ENCODE measurements at places on chromosomes 6 and 20. TPM values are rescaled to one million over a fixed set of nuclear protein-coding genes. Genes with fewer than 3 reads are reported as not detected.

The DYNLT2 gene
- 1.8 TPM for total RNA-seq

The SLC22A1 gene
- total RNA-seq: 0.50 TPM

The ULBP1 gene
- 2.1 TPM for total RNA-seq

The BPIFA1 gene
- not detected for total RNA-seq

The PNPLA1 gene
- total RNA-seq: not detected

The SLC13A3 gene
- 17.5 TPM for total RNA-seq

The CD40 gene
- total RNA-seq: 7.8 TPM

The HLA-DRB5 gene
- total RNA-seq: 3.3 TPM

The LY6G6F gene
- not detected for total RNA-seq

DNA sequence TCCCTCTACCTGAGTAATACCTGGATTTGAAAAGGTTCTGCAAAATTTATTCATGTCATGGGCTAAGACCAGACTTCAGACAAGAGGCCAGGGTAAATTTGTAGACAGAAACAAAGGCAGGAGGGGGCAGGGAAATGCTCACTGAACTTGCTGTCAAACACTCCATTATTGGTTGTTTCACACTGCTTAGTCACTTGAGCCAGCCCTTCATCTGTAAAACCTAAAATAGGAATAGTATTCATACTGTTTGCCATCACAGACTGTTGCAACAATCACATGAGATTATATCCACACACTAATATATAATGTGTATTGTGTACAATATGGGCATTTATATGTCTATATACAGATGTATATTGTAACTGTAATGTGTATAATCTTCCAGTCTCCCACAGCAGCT is 6.5 kb upstream of the TINAG start:
- H3K4me1 ChIP-seq: no peaks in the 10 kb centered on the region
- no peaks in the 10 kb centered on the region for H3K27me3 ChIP-seq
- no peak overlapping the region for H3K4me3 ChIP-seq
- no peak for DNase-seq
- H3K27ac ChIP-seq: no peak overlapping the region

DNA sequence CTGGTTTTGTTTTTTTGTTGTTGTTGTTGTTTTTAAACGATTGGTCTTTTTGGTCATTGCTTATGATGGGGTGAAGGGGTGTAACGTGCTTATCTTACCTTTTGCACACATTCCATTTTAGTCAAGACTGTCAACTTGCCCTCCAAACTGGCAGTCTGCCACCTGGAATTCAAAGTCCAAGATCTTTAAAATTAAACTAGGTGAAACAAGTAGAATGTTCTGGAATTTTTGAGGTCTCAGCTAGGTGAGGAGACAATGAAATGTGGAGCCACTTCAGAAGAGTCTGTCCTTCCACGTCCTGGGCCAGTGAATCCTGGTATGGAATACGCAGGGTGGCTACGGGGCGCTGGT is 344.6 kb downstream of the ZFAND3 start:
- H3K4me1 ChIP-seq: no peaks in the 10 kb centered on the region
- peaks cover 12% of the 10 kb centered on the region for H3K36me3 ChIP-seq

DNA sequence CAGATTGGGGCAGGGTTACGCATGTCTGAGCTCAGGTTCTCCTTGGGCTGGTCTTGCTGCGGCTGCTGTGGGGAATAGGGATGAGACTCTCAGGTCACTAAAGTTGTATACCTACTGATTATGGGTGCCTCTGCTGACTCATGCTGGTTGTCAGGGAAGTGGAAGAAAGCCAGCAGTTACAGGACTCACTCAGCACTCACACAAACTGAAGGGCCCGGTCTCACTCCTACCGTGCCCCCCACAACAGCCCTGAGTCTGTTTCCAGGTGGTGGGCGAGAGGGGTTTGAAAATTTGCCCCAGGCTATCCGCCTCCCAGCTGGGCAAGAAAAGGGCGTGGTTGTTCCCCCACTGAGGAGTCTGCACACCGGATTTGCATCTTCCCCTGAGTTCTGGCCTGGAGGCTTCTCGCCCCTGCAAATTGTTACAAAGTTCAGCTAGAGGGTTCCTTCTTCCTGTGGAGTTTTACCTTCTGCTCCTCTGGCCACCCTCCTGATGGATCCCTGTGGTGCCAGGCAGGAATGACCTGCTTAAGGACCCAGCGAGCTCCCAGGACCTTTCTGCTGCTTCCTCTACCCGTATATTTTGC is 659.2 kb downstream of the HDGFL1 start:
- DNase-seq: no peak
- peaks cover 7% of the 10 kb centered on the region for H3K36me3 ChIP-seq
- no peaks in the 10 kb centered on the region for H3K4me1 ChIP-seq

GRCh38 chr6:169940481-169941271 is 189.3 kb downstream of the ERMARD start:
- no peaks in the 10 kb centered on the region for H3K27me3 ChIP-seq
- no peak overlapping the region for H3K4me3 ChIP-seq
- DNase-seq: no peak
- no peaks in the 10 kb centered on the region for H3K4me1 ChIP-seq
- H3K36me3 ChIP-seq: no peaks in the 10 kb centered on the region
- no peak overlapping the region for H3K27ac ChIP-seq

- no peak within 1 kb of the TSS for H3K4me3 ChIP-seq
- no peaks in the 10 kb centered on the region for H3K27me3 ChIP-seq
- no peaks in the 10 kb centered on the region for H3K4me1 ChIP-seq
- H3K27ac ChIP-seq: no peak within 1 kb of the TSS
- DNase-seq: no peak
Measured at GRCh38 chr6:34556031-34556471, at the start of gene SPDEF. Gene SPDEF (minus strand): TSS chr6:34556329. CDS start chr6:34544455, 11,874 bp downstream.

- H3K4me1 ChIP-seq: no peaks in the 10 kb centered on the region
- no peak overlapping the region for H3K27ac ChIP-seq
- no peaks in the 10 kb centered on the region for H3K36me3 ChIP-seq
- no peak overlapping the region for H3K4me3 ChIP-seq
- H3K27me3 ChIP-seq: no peaks in the 10 kb centered on the region
Measured at GRCh38 chr20:53809217-53809616, 215.6 kb upstream of the ZNF217 start.

DNA sequence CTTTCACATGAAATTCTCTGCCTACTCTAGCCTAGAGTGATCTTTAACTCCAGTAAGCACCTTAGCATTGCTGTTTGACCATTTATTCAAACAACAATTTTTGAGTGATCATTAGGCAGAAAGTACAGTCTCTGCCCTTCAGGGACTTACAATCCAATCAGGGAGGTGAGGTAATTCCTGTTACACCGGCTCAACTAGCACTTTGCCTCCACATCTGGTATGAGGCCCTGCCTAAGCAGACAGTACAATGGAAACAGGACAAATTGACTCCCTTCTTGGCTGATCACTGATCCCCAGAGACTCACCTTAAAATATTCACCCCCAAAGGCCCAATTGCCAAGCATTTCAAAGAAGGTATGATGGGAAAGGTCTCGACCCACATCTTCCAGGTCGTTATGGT is 1.4 kb downstream of the AARS2 start:
- peaks cover 2% of the 10 kb centered on the region for H3K27me3 ChIP-seq
- H3K4me3 ChIP-seq: peak overlapping the region; percentile 92
- no peaks in the 10 kb centered on the region for H3K4me1 ChIP-seq
- DNase-seq: no peak

DNA sequence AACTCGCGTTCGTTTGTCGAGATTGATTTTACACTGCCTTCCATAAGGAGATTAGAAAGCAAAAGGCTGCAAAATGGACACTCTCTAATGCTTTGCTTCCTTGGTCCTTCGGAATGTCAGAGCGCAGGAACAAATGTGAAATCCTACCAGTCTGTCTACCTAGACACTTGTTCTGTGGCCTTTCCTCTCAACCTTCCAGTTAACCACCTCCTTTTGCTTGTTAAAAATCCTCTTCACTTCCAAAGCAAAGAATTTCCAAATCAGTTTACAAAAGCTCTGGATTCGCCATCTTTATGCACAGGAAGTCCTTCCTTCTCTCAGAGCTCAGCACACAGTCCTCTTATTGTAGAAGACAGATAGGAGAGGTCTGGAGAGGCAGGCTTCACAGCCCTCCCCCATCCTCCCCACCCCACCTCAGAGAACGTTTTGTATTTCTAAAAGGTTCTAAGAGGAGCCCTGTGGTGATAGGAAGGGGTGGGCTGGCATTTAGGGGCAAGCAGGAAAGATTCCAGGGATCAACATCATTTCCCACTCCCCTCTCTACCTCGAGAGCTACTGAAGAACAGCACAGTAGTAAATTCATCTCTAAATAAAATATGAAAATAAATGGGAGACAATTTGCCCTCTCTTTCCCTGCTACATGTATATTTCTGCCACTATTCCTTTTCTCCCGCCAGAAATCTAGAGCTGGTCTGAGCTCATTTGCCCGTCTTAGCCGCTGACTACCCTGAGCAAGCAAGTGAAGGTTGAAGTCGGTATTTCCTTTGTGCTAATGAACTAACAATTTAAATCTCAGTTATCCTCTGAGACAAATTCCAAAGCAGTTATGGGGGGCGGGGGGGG is 18.9 kb downstream of the TFAP2A start:
- peak; percentile 73 for DNase-seq
- peak overlapping the region; percentile 43 for H3K4me3 ChIP-seq
- no peaks in the 10 kb centered on the region for H3K4me1 ChIP-seq
- H3K27ac ChIP-seq: no peak overlapping the region
- H3K36me3 ChIP-seq: no peaks in the 10 kb centered on the region

- H3K4me1 ChIP-seq: no peaks in the 10 kb centered on the region
- no peaks in the 10 kb centered on the region for H3K27me3 ChIP-seq
- H3K4me3 ChIP-seq: no peak overlapping the region
- DNase-seq: no peak
- H3K36me3 ChIP-seq: peaks cover 8% of the 10 kb centered on the region
Measured at GRCh38 chr6:109820706-109821350, 129.7 kb downstream of the FIG4 start.

DNA sequence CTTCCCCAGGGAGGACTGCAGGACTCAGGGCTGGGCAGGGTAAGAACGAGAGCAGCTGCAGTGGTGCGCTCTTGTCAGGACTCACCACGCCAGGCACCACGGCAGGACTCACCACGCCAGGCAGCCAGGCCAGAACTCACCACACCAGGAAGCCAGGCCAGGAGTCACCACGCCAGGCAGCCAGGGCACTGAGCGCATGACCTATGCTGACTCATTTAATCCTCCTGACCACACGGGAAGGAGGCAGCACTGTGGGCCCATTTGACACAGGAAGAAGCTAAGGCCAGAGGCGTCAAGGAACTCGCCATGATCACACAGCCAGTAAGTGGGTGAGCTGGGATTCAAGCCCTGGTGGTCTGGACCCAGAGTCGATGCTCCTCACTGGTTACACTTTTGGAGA is 189.3 kb downstream of the PREX1 start:
- DNase-seq: no peak
- peaks cover 2% of the 10 kb centered on the region for H3K36me3 ChIP-seq
- no peak overlapping the region for H3K27ac ChIP-seq
- H3K4me3 ChIP-seq: no peak overlapping the region
- H3K27me3 ChIP-seq: no peaks in the 10 kb centered on the region

DNA sequence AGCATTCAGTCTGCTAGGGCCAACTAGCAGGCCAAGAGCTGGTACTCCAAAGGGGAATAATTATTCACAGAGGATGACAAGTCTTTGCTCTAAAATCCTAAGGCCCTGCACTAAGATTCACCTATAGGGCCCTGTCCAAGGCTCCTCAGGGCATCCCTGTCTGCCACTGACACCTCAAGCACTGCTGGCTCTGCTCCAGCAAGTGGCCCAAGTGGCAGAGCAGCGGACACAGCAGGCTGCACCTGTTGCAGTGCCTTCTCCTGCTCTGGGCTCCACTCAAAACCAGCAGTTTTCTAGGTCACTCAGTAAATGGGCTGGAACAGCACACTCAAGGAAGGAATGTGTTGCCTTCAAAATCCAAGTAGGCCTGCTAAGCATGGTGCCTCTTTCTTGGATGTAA is 36.4 kb upstream of the SMOC2 start:
- H3K4me3 ChIP-seq: no peak overlapping the region
- H3K4me1 ChIP-seq: no peaks in the 10 kb centered on the region
- H3K27me3 ChIP-seq: no peaks in the 10 kb centered on the region
- no peak overlapping the region for H3K27ac ChIP-seq
- no peaks in the 10 kb centered on the region for H3K36me3 ChIP-seq
- peak; percentile 8 for DNase-seq

DNA sequence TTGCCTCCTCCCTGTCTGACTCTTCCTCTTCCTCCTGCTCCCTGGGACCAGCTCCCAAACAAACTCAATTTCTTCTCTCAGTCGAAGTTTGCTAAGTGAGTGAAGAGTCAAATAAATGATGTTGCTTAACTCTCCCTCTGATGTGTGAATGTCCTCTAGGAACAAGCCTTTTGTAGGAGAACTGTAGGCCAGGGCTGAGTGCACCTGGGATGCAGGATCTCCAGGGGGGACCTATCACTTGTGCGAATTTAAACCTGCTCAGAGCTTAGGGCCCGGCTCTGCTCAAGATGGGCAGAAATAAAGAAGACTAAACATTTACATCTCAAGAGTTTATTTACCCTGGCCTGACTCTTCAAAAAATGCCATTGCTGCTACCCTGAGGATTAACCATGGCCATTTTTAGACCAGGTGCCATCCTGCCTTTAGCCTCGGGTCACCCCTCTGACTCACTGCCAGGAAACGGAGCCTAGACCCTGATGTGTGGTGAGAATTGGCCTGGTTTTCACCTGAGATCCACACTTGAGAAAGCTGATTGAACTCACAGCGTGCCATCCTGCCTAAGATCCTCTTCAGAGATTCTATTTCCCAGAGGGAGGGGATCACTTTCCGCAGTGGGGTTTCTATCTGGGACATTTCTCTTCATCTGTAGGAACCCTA is 63.6 kb upstream of the CD93 start:
- H3K27me3 ChIP-seq: no peaks in the 10 kb centered on the region
- no peak overlapping the region for H3K27ac ChIP-seq
- no peaks in the 10 kb centered on the region for H3K4me1 ChIP-seq
- H3K36me3 ChIP-seq: peaks cover 7% of the 10 kb centered on the region

- peaks cover 54% of the 10 kb centered on the region for H3K27me3 ChIP-seq
- no peaks in the 10 kb centered on the region for H3K36me3 ChIP-seq
- peak overlapping the region; percentile 61 for H3K4me3 ChIP-seq
Measured at GRCh38 chr20:36094497-36094896, 60.0 kb upstream of the EPB41L1 start.

- no peak overlapping the region for H3K27ac ChIP-seq
- no peaks in the 10 kb centered on the region for H3K27me3 ChIP-seq
- H3K4me3 ChIP-seq: no peak overlapping the region
- peak; percentile 94 for DNase-seq
- H3K36me3 ChIP-seq: peaks cover 2% of the 10 kb centered on the region
- no peaks in the 10 kb centered on the region for H3K4me1 ChIP-seq
Measured at GRCh38 chr6:14280766-14281293, 163.3 kb downstream of the CD83 start.

GRCh38 chr6:169146521-169146920 is 107.1 kb downstream of the THBS2 start:
- no peaks in the 10 kb centered on the region for H3K4me1 ChIP-seq
- H3K27me3 ChIP-seq: no peaks in the 10 kb centered on the region
- DNase-seq: no peak
- H3K4me3 ChIP-seq: no peak overlapping the region
